ENCODE measurements at places on chromosomes 4 and X.

DNA sequence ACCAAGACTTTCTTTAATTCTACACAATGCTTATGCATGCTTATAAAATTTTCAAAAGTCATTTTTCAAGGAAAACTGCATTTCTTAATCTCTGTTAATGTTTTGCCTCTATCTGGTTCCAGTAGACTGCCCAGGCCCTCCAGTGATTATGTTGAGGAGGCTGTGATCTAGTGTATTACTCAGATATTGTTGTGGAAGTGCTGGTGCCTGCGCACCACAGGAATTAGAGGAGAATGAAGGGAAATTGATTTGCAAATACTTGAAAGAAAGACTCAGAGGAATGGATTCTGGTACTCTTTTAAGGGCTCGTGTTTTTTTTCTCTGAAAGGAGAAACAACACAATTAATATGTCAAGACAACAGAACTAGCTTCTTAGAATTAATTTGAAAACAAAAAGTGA is 1015.1 kb downstream of the RPA4 start:
- DNase-seq: no peak

GRCh38 chr4:133145758-133146573 is 3.1 kb upstream of the PCDH10 start:
- DNase-seq: no peak

GRCh38 chr4:41177016-41177415 is 37.3 kb downstream of the APBB2 start:
- no peak for DNase-seq

GRCh38 chr4:140928880-140929279 is 172.7 kb upstream of the TBC1D9 start:
- no peak for DNase-seq

GRCh38 chrX:119686087-119686691 is 6.8 kb downstream of the SEPTIN6 start:
- DNase-seq: no peak

- DNase-seq: no peak
Measured at GRCh38 chr4:31657859-31658570, 937.8 kb downstream of the PCDH7 start.

GRCh38 chrX:110004215-110004614 is 1.3 kb downstream of the TMEM164 start:
- no peak for DNase-seq

DNA sequence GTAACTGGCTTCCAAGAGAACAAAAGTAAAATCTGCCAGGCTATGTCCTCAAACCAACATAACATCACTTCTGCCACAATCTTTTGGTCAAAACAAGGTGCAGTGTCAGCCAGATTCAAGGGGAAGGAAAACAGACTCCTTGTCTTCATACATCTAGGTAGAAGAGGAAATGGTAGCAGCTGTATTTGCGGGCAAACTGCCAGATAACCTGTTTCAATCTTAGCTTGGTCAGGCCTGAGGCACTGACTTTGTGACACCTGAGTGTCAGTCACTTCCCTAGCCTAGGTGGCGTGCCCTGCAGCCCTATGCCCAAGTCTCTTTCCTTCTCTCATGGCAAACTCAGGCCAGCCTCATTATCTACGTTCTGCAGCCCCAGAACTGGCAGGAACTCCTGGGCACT is 146.2 kb upstream of the JADE1 start:
- no peak for DNase-seq

DNA sequence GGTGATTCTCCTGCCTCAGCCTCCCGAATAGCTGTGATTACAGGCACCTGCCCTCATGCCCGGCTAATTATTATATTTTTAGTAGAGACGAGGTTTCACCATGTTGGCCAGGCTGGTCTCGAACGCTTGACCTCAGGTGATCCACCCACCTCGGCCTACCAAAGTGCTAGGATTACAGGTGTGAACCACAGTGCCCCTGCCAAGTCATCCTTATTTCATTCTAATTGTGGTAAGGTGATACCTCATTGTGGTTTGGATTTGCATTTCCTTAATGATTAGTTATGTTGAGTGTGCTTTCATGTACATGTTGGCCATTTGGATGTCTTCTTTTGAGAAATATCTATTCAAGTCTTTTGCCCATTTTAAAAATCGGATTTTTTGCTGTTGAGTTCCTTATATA is 93.0 kb downstream of the USP9X start:
- DNase-seq: peak; percentile 14

DNA sequence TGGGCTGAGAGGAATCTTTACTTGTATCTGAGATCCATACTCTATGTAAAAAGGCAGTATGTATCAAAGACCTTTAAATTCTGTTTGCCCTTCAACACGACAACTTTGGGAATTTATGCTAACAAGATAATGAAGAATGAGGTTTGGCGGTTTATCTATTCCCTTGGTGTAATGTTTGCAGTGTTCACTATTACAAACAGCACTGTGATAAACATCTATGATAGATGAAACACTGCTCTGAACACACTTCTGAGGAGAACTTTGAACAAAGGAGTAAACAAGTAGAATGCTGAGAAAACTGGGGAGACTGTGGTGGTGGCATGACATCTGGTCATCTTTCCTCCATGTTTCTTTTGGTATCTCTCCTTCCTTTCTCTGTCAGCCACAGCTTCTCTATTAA is 126.9 kb downstream of the PDE5A start:
- DNase-seq: no peak

DNA sequence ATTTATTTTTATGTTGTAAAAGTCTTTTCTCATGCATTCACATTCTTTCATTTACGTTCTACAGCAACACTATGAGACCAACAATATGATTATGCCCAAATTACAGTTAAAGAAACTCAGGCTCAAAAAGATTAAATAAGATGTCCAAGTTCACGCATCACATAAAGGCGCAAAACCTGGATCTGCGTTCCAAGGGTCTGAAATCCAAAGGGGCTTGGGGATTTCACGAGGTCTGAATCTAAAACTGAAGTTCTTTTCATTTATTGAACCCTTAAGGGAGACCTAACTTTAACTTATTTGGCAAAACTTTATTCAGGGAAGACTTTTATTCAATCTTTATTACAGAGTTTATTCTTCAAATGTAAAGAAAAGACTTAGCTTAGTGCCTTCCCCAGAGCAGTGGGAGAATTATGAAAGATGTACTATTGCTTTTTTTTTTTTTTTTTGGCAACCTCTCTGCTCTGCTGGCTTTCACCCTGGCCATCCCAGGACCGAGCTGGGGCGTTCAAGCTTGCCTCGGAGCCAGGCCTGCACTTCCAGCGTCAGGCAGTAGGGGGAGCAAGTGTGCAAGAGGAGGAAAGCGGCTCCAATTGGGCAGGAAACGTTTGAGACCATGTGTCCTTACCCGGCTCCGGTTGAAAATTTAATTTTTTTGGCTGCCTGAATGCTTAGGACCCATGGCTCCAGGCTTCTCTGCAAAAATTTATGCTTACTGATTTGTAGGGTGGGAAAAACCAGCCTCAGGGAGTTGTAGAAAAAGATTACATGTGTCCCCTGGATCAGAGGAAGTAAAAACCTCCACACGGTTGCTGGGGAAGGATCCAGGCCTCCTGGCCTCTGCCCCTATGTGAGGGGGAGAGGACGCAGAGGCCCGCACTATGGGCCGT is 344.3 kb upstream of the KLF3 start:
- peak; percentile 92 for DNase-seq

- no peak for DNase-seq
Measured at GRCh38 chrX:21559417-21559816, 98.7 kb downstream of the KLHL34 start.

- no peak for DNase-seq
Measured at GRCh38 chrX:152824841-152825374, 5.6 kb downstream of the CETN2 start.

GRCh38 chrX:48466696-48467095 is 3.4 kb downstream of the SLC38A5 start:
- DNase-seq: no peak

GRCh38 chr4:120658772-120659171 is 263.8 kb downstream of the PRDM5 start:
- DNase-seq: no peak

DNA sequence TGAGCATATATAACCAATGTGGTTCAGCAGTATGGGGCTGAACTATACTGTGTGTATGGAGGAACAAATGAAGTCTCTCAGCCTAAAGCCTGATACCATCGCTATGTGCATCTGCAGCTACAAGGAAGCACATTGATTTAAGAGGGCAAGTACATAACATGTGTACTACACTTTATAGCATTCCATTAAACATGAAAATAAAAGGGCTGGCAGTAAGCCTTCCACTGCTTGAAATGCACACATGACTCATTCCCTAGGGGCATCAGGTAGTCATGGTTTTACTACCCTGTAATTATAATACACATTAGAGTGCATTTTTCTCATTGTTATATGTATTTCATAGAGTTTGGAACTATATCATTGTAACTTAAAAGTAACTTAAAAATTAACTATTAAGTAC is 51.2 kb downstream of the SMARCA1 start:
- no peak for DNase-seq

DNA sequence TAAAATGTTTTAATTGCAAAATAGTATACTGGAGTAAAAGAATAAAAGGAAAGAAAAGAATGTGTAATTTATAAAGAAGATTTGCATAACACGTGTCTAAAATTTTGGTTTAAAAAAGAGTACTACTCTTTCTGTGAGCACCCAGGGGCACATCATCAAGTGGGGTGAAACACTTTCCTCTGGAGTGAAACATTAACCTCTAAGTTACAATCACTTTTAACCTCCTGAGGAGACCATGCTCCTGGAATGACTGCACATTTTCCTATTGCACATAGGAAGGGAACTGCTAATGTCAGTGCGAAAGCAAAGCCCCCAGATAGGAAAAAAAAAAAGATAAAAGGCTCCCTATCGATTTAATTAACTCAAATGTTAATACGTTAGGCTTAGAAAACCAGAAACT is 13.3 kb downstream of the VEGFC start:
- DNase-seq: no peak

DNA sequence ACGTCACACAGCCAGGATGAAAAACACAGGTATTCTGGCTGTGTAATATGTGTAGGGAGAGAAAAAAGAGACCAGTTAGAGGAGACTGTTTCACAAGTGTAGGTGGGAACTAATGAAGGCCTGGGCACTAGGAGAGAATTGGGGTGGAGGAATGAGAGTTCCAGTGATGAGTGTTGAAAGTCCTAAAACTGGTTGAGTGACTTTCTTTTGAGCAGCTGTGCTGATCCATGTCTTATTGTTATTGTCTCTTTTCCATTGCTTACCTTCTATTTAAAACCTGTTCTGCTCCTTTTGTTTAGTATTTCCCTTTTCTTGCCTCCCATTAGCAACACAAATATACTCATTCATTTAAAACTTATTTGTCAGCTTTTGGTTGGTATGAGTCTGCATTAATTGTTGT is 88.7 kb downstream of the PDLIM5 start:
- no peak for DNase-seq

DNA sequence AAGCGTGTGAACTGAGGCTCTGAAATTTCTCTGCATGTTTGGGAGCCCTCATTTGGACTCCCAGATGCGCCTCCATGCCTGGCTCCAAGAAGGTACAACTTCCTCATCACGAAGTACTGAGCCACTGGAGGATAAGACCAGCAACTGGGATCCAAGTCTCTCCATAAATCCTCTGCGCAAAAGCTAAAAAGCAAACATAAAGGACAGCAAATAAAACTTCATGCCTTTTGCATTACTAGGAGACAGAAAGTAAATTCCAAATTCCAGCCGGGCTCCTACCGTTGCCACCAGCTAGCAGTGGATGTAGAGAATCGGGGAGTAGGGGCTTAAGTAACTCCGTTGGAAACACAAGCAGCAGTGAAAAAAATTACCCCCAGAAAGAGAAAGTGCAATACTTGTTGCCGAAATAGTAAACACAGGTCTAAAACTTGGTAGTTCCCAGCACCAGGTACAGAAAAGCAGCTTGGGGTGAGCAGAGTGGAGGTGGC is 477.1 kb upstream of the TENM3 start:
- DNase-seq: no peak

- no peak for DNase-seq
Measured at GRCh38 chr4:150358691-150359090, 223.3 kb upstream of the MAB21L2 start.

DNA sequence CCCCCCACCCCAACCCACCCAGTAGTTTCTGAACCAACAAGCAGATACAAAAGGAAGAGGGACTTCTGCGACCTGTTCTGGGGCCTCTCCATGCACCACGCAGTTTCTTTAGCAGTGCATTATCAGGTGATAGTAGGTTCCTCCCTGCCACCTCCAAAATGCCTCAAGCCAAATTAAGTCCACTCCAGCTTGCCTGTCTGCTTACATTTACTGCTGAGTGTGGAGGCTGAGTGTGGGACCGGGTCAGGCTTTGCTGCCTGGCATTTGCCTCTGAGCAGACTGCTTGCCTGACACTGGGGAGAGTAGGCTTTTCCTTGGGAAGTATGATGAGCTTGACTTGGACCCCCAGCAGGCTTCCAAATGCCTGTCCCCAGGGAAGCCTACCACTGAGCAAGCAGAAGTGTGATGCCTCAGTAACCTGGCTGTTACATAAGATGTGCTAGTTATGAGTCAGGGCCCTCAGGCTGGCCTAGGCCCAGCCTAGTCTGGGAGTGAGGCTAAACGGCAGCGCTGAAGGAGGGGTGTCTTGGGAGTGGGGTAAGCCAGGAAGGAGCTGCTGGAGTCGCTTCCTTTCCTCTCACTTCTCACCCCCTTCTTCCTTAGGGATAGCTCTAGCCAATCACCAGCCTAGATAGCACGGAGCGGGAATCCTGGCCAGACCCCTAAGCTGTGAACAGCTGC is 9.0 kb downstream of the TSC22D3 start:
- no peak for DNase-seq

- DNase-seq: no peak
Measured at GRCh38 chr4:12949719-12950490, 534.2 kb downstream of the RAB28 start.

- DNase-seq: no peak
Measured at GRCh38 chr4:114343015-114343414, 255.6 kb upstream of the UGT8 start.

DNA sequence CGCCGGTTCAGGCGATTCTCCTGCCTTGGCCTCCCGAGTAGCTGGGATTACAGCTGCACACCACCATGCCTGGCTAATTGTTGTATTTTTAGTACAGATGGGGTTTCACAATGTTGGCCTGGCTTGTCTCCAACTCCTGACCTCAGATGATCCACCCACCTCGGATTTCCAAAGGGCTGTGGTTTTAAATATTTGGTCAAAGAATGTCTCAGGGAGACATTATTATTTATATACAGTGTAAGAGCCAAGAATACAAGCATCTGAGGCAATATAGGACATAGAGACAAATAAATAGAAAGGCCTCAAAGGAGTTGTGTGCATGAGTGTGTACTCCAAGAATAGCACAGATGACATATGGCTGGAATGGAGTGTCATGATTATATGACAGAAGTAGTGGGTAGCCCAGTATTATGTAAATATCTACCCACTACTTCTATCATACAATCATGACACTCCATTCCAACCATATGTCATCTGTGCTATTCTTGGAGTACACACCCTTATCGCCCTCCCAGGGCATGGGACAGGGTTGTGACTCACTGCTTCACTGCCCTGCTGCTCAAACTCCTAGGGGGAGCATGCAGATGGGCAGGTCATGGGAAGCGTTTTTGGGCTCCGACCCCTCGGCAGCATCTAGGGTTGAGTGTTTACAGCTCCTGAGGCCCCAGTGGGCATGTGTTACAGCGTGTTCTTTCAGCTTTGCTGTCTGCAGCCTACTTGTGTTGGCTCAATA is 1649.8 kb upstream of the PCDH10 start:
- DNase-seq: no peak

GRCh38 chr4:73871511-73872310 is 2.5 kb downstream of the CXCL1 start:
- DNase-seq: no peak

All from effector memory CD8-positive, alpha-beta T cell (primary cell).